ENCODE measurements at places on chromosomes 11 and 22. TPM values are rescaled to one million over a fixed set of nuclear protein-coding genes. Genes with fewer than 3 reads are reported as not detected.

OR8G1 gene
- polyA plus RNA-seq: not detected

DNA sequence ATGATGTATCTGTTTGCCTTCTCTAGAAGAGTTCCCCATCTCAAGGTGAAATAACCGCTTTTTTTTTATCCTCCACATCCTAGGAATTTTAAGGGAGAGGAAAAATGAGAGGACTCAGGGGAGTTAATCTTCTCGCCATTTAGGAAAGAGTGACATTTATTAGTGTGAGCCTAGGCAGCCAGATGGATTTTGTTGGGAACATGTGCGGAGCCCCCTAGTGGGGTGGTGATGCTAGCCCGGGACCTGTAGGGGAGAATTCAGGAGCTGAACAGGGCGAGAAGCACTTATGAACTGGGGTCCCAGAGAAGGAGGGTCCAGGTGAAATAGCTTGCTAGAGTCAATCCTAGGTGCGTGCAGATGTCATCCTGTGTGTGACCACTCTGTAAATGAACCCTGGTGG is 10.7 kb downstream of the IL17RA start:
- no peak for DNase-seq

LMO2 gene
- polyA plus RNA-seq: 0.26 TPM

APOL3 gene
- 56.9 TPM for polyA plus RNA-seq

DNA sequence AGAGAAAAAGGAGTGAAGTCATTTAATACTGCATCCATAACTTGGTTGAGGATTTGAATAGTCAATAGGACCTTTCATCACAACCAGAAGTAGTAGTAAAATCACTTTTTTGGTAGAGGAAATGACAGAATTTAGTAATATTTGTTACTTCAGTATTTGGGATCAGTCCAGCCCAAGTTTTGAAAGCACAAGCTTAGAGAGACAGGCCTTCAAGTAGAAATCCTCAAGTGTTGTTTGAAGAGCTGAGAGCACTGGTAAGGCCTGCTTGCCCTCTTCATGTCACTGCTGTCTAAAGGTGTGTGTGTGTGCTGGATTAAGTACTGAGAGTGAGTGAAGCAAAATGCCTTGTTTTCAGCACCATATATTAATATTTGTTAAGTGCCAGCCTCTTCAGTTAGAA is 137.3 kb downstream of the WNT11 start:
- DNase-seq: no peak

DNA sequence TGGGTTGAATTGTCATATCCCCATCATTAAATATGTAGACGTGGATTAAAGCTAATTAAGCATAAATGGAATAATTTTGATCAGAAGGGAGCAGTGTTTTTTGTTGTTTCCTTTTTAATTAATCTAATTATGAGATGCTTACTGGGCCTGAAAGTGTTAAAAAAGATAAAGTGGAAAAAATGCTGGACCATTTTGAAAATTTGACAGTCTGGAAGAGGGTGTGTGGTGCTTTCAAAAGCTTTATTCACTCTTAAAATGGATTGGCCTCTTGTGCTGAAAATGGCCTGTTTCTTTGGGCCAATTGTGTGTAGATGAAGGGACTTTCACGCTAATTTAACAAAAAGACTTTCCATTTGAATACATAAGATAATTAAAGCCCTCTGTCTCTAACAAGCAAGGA is 1.8 kb downstream of the TNRC6B start:
- DNase-seq: no peak

DNA sequence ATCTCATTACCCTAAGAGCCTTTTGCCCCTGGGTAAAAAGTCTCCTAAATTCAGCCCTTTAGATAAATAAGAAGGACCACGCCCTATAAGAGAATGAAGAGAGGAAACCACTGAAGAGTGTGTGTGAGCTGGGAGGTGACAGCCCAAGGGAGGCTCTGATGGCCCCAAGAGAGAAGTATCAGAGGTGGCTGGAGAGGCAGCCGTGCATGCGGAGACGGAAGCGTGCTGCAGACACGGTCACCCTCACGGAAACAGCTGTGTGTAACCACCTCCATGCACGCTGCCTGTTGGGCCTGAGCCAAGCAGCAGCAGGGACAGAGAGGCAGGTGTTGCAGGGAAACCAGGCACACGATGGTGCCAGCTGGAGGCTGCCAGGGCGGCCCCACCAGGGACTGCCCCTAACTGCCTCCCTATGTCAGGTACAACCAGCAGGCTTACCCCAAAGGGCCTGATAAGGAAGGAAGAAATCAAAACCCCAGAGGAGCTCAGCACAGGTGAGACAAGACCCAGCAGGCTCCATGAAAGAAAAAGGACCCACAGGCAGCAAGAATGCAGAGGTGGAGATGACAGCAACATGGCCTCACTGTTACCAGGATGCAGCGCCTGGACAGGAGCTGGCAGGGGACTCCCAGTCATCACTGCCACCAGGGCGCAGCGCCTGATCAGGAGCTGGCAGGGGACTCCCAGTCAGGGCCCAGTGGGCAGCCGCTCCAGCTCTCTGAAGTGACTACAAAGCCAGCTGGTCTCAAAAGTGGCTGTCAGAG is 7.8 kb downstream of the LARGE2 start:
- peak; percentile 27 for DNase-seq

SLC15A3 gene
- 2.6 TPM for polyA plus RNA-seq

CD82 gene
- polyA plus RNA-seq: 63.1 TPM

DNA sequence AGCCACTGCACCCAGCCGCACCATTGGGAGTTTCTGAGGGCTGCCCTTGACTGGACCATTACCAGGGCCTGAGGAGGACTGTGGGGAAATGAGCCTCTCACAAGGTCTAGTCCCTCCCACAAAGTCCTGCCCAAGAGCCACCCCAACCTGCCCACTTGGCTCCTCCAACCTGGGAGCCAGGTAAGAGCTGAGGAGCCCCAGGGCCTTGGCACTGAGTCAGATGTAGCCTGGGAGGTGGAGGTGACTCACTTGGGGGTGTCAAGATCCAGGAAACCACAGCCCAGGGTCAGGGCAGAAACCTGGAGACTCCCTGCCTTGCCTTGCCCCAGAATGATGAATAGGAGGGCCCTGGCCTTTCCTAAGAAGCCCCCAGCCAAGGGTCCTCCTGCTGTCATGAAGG is 25.8 kb upstream of the P2RY2 start:
- DNase-seq: no peak

RFPL1 gene
- polyA plus RNA-seq: 0.14 TPM

- DNase-seq: peak; percentile 8
Observed at GRCh38 chr11:69642549-69642912, 1.6 kb downstream of the CCND1 start.

- DNase-seq: no peak
Observed at GRCh38 chr11:86497310-86497709, 122.6 kb downstream of the CCDC81 start.

HTR3A gene
- polyA plus RNA-seq: not detected

Measured in naive thymus-derived CD4-positive, alpha-beta T cell (primary cell).